Lower lobe of right lung (tissue), 2 donors: ENCODE measurements at places on chromosomes 2 and 18. TPM values are rescaled to one million over a fixed set of nuclear protein-coding genes. Genes with fewer than 3 reads are reported as not detected.

- H3K4me3 ChIP-seq = no peak overlapping the region
- H3K27ac ChIP-seq = no peak overlapping the region
- H3K4me1 ChIP-seq = no peaks in the 10 kb centered on the region
- no peaks in the 10 kb centered on the region for H3K36me3 ChIP-seq
Measured at GRCh38 chr18:65468881-65469280, 281.9 kb upstream of the CDH7 start.

- no peaks in the 10 kb centered on the region for H3K4me1 ChIP-seq
Measured at GRCh38 chr2:211204456-211204855, 648.1 kb downstream of the CPS1 start.

DNA sequence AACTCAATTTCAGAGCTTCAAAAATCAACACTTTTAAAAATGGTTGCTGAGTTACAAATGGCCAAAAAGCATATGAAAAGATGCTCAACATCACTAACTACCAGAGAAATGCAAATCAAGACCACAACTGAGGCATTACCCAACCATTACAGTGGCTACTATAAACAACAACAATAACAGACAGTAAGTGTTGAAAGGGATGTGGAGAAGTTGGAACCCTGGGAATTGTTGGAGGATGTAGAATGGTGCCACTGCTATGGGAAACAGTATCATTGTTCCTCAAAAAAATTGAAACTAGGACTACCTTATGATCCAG, 173.3 kb upstream of the SPRED2 start:
- no peak overlapping the region for H3K27ac ChIP-seq
- no peaks in the 10 kb centered on the region for H3K36me3 ChIP-seq
- no peak overlapping the region for H3K4me3 ChIP-seq
- DNase-seq = no peak
- no peaks in the 10 kb centered on the region for H3K27me3 ChIP-seq

- no peak for DNase-seq
- no peaks in the 10 kb centered on the region for H3K27me3 ChIP-seq
- no peak overlapping the region for H3K4me3 ChIP-seq
- no peaks in the 10 kb centered on the region for H3K36me3 ChIP-seq
- no peaks in the 10 kb centered on the region for H3K4me1 ChIP-seq
- H3K27ac ChIP-seq = no peak overlapping the region
Measured at GRCh38 chr18:60962625-60963024, 370.6 kb upstream of the CDH20 start.

- DNase-seq = no peak
- H3K27me3 ChIP-seq = no peaks in the 10 kb centered on the region
- no peaks in the 10 kb centered on the region for H3K36me3 ChIP-seq
- H3K4me3 ChIP-seq = no peak overlapping the region
- H3K4me1 ChIP-seq = peaks cover 36% of the 10 kb centered on the region
Measured at GRCh38 chr2:85702172-85702571, 8.0 kb downstream of the GNLY start.

GRCh38 chr2:55085113-55086040, 35.1 kb upstream of the RTN4 start:
- H3K4me1 ChIP-seq = peaks cover 11% of the 10 kb centered on the region
- no peaks in the 10 kb centered on the region for H3K36me3 ChIP-seq
- DNase-seq = no peak
- H3K4me3 ChIP-seq = no peak overlapping the region
- H3K27me3 ChIP-seq = no peaks in the 10 kb centered on the region

DNA sequence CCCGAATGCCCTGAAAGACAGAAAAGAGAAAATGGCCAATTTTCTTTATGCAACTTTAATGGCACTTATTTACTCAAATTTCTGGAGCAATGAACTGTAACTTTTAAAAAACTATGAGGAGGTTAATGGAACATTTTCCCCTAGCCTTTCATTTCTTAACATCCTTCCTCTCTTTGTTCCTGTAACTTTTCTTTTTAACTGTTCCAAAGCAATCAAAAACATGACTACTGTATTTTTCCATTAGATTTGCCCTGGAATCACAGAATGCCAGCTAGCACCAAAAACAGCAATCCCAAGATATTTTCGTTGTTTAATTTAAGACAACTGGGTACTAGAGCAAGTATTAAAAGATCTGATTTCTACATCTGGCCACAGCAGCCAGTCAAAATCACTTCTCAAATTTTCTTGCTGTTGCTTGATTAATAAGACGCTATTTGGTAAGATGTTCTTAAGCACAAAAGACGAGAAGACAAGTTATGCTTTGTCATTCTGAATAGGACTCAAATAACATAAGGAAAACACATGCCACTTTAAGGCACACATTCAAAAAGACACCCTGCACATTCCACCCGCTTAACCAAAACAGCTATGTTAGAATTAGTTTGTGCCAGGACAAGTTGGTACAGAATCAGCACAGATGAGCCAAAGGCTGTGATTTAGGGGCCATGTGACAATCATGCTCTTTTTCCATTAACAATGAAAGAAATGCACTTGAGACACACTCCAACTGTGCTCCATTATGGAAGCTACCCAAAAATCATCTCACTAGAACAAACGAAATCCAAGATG, 3.6 kb downstream of the STARD7 start:
- no peak for DNase-seq
- peaks cover 86% of the 10 kb centered on the region for H3K4me1 ChIP-seq
- peak overlapping the region; percentile 33 for H3K4me3 ChIP-seq

Gene VAMP5
- 87.0 TPM for total RNA-seq

Gene TGIF1
- 45.8 TPM for total RNA-seq

Gene ALPG
- 0.53 TPM for total RNA-seq
